ENCODE measurements at places on chromosomes 7 and 10.
A peak's percentile ranks its signal among the peaks of the same experiment; 100 is the strongest.

DNA sequence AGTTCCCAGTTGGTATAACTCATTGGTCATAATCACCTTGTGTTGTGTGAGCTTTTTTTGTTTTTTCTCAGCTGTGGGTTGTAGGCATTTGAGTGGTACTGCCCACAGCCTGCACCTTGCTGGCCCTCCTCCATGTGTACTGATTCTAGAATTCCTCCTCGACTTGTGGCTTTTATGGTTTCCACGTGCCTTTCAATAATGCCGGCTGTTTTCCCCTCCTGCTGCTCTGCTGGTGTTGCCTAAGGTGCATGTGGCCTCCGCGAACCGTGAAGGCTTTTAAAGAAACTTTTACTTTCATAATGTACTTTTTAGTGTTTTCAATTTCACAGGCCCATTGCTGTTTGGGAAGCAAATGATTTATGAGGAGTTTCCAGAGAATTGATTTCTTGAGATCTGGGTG, 518.0 kb downstream of the REEP3 start:
- no peak for DNase-seq

- DNase-seq = no peak
These were observed 63.0 kb upstream of the FZD8 start for GRCh38 chr10:35705051-35705450.

- no peak for DNase-seq
These were observed 47.3 kb downstream of the LRRN3 start for GRCh38 chr7:111138193-111138569.

DNA sequence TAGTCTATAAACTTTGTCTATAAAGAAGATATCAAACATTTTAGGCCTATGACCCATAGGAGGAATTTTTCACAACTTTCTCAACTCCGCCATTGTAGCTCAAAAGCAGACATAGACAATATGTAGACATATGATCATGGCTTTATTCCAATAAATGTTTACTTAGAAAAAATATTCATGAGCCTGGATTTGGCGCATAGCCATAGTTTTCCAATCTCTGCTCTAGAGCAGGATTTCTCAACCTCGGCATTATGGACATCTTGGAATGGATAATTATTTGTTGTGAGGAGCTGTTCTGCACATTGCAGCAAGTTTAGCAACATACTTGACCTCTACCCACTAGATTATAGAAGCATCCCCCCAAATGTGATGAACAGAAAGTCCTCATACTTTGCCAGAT, 532.6 kb downstream of the ANKRD7 start:
- no peak for DNase-seq

DNA sequence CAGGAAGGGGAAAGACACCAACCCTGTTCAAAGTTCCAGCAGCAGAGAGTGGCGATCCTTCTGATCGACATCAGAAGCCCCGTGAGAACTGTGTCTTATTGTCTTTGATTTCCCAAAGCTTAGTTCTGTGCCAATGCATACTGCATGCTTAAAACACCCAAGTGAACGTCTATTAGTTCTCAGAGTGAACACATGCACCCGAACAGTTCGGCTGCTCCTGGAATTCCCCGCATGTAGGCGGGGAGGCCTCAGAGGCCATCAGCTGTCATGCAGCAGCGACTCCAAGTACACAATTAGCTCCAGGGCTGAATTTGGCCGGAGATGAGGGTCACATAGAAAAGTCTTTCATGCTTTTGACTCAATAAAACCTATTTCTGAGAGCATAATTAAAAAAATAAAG, 276.9 kb downstream of the ZMYND11 start:
- no peak for DNase-seq

GRCh38 chr10:55989188-55989587, 371.9 kb downstream of the ZWINT start:
- DNase-seq = no peak

DNA sequence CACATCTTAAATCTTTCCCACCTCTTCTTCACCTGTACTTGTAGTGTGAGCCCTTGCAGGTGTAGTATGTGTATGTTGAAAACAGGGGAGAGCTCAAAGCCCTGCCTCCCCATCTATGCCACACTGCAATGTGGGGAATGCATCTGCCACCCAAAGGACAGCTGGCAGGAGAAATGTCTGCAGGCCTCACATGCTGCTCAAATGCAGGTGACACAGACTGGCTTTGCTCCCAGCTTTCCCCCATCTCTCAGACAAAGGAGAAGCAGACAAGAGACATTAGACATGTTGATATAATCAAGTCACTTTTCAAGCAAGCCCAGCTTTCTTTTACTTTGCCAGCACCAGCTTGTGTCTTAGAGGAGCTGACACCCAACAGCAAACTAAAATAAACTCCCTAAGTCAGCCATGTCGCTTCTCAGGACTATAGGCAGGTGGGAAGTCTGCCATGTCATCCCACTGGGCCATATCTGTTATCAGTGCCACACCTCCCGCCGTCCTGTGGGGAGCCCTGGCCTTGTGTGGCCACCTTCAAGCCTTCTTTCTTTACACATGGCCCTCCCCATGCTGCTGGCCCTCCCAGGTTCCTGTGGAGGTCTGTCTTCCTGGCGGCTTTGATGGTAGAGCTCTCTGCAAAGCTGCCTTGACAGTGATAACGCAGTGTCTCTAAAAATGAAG, 102.1 kb downstream of the CXCL12 start:
- no peak for DNase-seq

DNA sequence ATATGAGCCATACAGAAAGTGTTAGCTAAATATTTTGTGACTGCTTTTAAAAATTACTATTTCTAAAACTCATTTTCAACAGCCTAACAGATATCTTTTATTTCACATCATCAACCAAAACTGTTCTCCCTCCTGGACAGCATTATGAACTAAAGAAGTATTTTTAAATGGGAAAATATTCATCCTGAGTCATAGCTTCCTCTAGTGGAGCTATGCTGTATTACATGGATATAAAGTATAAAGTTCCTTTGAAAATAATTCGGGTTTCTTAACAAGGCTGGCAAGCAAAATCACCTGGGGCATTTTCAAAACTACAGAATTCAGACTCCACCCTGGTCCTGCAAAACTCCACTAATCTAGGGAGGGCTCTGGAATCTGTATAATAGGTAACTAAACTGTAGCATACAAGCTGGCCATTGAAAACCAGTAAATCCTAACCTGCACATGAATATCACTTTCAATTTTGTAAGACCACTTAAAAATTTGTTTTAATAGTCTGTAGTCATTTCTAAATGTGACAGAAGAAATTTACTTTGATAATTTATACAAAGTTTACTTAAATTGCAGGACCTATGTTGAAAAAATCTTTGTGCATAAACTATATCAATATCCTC, 53.5 kb downstream of the SCIN start:
- peak; percentile 43 for DNase-seq
